ENCODE measurements at places on chromosomes 5 and 9.

GRCh38 chr5:177146891-177147638, 13.5 kb downstream of the NSD1 start:
- no peak for DNase-seq

DNA sequence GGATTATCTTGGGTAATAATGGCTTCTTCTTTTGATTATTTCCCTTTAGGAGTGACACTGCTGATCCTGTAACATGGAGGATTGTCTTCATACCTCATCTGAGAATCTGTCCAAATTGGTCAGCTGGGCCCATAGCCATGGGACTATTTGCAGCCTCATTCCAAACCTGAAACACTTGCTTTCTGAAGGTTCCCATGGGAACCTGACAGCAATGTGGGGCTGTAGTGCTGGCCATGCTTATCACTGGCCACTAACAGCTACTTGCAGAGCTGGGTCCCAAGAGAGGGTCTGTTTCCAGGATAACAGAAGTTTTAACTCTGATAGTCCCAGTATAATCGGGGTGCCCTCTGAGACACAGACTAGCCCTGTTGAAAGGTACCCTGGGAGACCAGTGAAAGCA, 87.4 kb downstream of the KIAA1958 start:
- no peak for DNase-seq

GRCh38 chr9:38094165-38094564, 25.1 kb upstream of the SHB start:
- DNase-seq: no peak

DNA sequence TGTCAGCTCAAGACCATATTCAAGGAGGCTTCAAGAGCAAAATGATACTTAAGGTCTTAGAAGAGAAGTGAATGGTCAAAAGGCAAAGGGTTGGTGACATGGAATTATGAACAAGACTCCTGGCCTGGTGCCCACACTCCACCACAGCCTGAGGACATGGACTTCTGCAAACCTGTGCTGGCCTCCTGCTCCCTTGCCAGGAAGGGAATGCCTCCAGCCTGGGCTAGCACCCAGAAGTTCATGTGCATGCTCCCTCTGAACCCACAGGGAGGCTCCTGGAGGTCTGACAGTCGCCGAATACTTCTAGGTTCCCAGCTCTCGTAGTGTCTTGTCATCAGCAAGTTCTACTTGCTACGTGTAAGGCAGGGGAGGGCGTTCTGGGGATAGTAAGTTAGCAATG, 156.7 kb downstream of the FSTL4 start:
- no peak for DNase-seq

GRCh38 chr5:41707853-41708603, 162.2 kb downstream of the OXCT1 start:
- DNase-seq: no peak

- no peak for DNase-seq
These were observed 37.3 kb upstream of the POMT1 start for GRCh38 chr9:131465401-131465800.

DNA sequence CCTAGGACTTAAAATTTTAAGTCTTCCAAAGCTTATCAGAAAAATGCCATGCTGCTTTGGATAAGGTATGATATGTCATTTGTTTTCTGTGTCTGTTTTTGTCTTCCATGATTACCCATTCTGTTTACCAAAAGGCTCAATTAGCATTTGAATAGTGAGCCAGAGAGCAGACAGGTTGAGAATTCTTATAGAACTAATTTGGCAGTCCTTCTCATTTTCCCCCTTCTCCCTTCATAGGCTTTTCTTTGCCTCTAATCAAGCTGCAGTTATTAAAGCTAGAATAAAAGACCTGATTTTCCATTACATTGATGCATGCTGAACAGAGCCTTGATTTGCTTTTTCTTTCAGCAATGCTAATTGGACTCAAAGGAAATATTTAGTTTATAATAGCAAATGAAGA, 993.0 kb downstream of the MAT2B start:
- no peak for DNase-seq

GRCh38 chr9:113349445-113350094, at the start of gene BSPRY:
TSS of gene BSPRY (plus strand) at chr9:113349541. CDS start at chr9:113349580, 39 bp downstream.
- no peak for DNase-seq

- DNase-seq: no peak
These were observed 30.6 kb upstream of the SMU1 start for GRCh38 chr9:33106827-33107621.

- DNase-seq: no peak
These were observed 152.9 kb upstream of the PHYKPL start for GRCh38 chr5:178385496-178385890.

DNA sequence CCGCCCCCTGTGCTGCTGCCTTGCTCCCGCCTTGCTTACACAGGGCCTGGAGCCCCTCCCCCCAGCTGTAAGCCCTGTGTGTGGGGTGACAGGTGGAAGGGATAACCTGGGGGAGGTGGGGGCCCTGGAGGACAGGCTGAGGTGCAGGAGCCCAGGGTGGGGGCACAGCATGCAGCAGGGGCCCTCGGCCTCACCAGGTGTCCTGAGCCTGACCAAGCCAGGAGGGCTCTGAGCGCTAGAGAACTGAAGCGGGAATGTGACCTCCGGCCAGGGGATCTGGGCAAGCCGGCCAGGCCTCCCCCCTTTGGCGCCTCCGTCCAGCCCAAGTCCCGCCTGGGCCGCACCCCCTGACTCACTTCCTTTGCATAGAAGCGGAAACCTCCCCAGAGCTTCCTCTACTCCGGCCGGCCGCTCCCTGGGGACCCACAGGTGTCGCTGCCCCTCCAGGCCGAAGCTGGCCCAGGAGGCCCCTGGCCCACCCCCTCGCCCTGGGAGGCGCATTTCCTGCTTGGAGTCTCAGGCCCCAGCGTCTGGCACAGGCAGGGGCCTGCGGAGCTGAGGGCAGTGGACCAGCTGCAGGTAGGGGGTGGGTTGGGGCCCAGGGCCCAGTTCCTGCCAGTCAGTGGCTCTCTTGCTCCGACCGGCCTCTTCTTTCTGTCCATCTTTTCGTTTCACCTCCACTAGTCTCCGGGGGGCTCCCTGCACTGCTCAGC, at the start of gene TOR4A:
TOR4A (plus strand) TSS at position 398 of the 713 bp plus-strand sequence. CDS start 964 bp downstream, outside the sequence.
- no peak for DNase-seq

DNA sequence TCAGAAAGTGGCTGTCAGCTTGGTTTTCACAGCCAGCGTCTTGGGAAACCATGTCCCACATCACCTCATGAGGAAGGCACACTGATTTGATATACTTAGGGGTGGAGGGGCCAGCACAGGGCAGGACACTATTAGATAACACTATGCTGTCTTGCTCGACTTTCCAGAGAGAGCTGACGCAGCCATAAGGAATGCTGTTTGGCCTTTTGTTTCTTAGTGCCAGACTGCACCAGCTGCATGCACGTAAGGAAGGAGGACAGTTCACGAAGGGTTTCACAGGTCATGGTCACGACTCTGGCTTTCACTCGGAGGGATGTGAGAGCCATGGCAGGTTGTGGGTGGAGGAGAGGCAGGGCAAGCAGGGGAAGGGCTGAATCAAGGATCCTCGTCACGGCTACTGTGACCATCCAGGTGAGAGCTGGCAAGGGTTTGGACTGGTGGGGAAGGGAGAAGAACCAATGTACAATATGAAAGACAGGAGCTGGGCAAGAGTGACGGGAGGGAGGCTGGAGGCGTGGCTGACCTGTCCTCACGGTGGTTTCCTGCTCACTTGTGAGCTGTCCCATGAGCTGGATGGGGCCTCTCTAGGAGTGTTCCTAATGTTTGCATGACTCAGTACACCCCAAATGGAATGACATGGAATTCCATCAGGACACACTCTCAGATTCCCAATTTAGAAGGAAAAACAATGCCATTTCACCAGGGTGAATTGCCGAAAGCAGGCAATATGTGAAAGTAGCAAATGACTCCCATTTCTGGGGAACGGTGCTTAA, 61.7 kb downstream of the OTULIN start:
- no peak for DNase-seq

GRCh38 chr9:29212397-29213387, 1639.4 kb upstream of the C9orf72 start:
- peak; percentile 16 for DNase-seq

DNA sequence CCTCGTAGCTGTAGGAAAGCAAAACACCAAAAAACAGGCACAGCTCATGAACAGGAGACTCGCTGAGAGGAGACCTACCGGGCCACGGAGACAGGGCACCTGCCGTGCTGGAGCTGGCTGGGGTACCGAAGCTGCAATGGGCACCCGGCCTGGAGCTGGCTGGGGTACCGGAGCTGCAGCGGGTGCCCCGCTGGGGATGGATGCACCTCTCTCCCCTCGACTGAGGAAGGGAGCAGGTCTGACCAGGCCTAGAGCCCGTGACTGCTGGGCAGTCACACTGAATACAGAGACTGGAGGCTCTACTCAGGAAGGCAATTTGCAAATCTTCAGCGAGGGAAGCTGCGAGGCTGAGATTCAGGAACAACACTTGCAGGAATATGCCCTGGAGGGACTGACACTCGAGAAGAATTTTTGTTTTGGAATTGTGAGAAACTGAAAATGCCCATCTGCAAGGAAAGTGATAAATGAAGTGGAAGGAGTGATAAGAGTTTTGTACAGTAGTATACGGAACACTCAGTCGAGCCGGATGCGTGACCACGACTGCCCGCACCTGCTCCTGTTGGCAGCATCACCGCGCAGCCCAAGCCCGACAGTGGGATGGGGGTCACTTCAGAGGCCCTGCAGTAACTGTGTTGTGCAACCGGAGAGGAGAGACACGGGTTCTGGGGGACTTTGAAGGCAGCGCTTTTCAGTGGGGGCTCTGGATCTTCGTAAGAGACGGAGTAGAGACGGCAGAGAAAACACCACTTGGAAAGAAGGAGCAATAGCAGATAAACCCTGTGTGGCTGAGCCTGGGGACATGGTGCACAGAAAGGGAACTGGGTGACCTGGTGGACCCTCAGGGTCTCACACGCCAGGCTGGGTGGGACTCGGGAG, 27.9 kb upstream of the LPCAT1 start:
- DNase-seq: peak; percentile 79

- no peak for DNase-seq
These were observed 2.6 kb upstream of the PBX3 start for GRCh38 chr9:125744616-125745015.

DNA sequence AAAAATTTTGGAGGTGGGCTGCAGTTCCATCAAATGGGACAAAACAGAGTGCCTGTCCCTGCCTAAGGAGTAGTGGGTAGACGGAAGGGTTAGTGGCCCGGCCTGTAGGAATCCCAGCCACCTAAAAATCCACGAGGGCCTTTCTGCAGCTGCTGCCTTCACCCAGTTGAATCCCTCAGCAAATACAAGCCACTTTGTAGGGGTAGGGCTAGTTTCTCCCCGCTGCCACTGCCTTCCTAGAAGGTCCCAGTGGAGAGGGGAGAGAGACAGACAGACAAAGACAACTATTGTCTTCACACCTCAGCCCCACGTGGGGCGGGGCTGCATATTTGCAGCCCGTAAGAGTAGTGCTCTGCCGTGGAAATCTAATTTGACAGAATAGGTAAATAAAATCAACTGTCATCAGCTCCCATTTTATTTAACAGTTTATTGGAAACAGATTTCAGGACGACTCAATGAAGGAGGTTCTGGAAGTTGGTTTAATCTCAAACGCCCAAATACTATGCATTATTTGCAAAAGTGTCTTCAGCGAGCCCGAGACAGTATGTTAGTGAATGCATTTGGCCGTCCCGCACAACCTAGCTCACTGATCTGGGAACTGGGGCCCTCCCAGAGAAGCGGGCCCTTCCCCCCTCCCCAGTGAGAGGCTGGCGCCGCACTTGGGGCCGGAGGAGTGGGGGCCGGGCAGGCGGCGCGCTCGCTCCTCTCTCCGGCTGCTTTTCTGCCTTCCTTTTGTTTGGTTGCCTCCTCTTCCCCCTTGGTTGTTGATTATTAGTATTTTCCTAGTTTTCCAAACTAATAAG, 67.6 kb upstream of the TBCA start:
- peak; percentile 79 for DNase-seq

GRCh38 chr5:167271511-167271910, 1019.9 kb upstream of the WWC1 start:
- DNase-seq: no peak

- DNase-seq: no peak
These were observed 20.9 kb downstream of the SH3GLB2 start for GRCh38 chr9:129007035-129007765.

- no peak for DNase-seq
These were observed 136.0 kb upstream of the EFNA5 start for GRCh38 chr5:107806705-107807104.

GRCh38 chr5:172828911-172829431, 5.1 kb upstream of the ERGIC1 start:
- DNase-seq: no peak

DNA sequence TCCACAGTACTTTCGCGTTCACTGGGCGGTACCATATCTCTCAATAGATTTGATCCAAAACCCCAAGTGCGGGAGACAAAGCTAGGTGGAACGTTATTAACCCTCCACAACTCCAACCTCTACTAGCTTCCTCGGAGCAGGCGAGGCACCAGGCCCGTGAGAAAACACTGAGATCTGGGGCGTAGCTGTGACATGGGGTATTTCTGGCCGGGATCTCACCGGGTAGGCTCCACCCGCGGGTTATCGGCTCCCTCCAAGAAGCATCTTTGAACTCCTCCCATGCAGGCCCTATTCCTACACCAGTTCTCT, 350 bp upstream of the SLC25A46 start:
- no peak for DNase-seq

GRCh38 chr5:11878814-11879213, 25.4 kb downstream of the CTNND2 start:
- peak; percentile 95 for DNase-seq

DNA sequence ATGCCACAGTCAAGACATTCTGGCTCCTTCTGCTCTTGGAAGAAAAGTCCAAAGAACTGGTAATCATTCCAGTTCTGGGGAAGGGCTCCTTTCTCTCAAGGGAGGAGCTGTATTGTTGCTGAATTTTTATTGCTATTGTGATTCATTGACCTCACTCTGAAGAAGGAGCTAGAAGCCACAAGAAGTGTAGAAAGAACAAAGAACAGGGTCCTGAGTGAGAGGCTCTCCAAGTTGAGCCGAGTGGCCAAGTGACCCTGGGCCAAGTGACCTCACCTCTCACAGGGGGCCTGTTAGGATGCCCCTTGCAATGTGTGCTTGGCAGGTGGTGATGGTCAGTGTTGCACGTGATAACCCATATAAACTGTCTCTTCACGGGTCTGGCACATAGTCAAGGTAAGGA, 173.3 kb downstream of the FGF18 start:
- no peak for DNase-seq
